ENCODE measurements at places on chromosomes 6 and 20. TPM values are rescaled to one million over a fixed set of nuclear protein-coding genes. Genes with fewer than 3 reads are reported as not detected.

The SLC2A10 gene
- 64.5 TPM for total RNA-seq

The SIRPD gene
- total RNA-seq = not detected

The OSER1 gene
- total RNA-seq = 29.3 TPM

The THBD gene
- total RNA-seq = 7.2 TPM

The SYNJ2 gene
- 42.5 TPM for total RNA-seq

The SOBP gene
- 4.8 TPM for total RNA-seq

The TFAP2A gene
- not detected for total RNA-seq

The PXDC1 gene
- 61.4 TPM for total RNA-seq

The GMPR gene
- 7.1 TPM for total RNA-seq

The RIPPLY2 gene
- not detected for total RNA-seq

The BANF2 gene
- not detected for total RNA-seq

The TULP1 gene
- total RNA-seq = not detected

The PRR18 gene
- total RNA-seq = not detected

The PIGT gene
- total RNA-seq = 27.6 TPM

The RIPOR3 gene
- total RNA-seq = 1.2 TPM

The CCN6 gene
- total RNA-seq = not detected

The ANGPT4 gene
- not detected for total RNA-seq

The WFDC12 gene
- not detected for total RNA-seq

The LAMA2 gene
- total RNA-seq = 14.1 TPM

The SRC gene
- total RNA-seq = 18.7 TPM

The ATXN1 gene
- total RNA-seq = 35.3 TPM

The PI16 gene
- total RNA-seq = 0.59 TPM

The CENPQ gene
- total RNA-seq = 4.8 TPM

The PI3 gene
- not detected for total RNA-seq

The ADGRF1 gene
- not detected for total RNA-seq

The PRSS16 gene
- total RNA-seq = 0.18 TPM

The TMEM14B gene
- total RNA-seq = 47.6 TPM

The HTR1E gene
- total RNA-seq = not detected

The BEND3 gene
- 5.5 TPM for total RNA-seq

The NKX2-4 gene
- not detected for total RNA-seq

The BMP6 gene
- 2.1 TPM for total RNA-seq
